ENCODE measurements at places on chromosomes 13 and 19. TPM values are rescaled to one million over a fixed set of nuclear protein-coding genes. Genes with fewer than 3 reads are reported as not detected.

KLF1 gene
- 0.57 TPM for total RNA-seq

GRCh38 chr13:63773476-63773875 lies 2357.8 kb upstream of the PCDH20 start:
- no peaks in the 10 kb centered on the region for H3K36me3 ChIP-seq
- H3K27me3 ChIP-seq = no peaks in the 10 kb centered on the region
- H3K4me1 ChIP-seq = peaks cover 18% of the 10 kb centered on the region
- H3K4me3 ChIP-seq = no peak overlapping the region

ZNF541 gene
- total RNA-seq = not detected

- H3K36me3 ChIP-seq = no peaks in the 10 kb centered on the region
- H3K4me1 ChIP-seq = peaks cover 26% of the 10 kb centered on the region
- no peak for DNase-seq
Observed at GRCh38 chr19:1901940-1902404, 3.2 kb upstream of the ADAT3 start.

PSG11 gene
- not detected for total RNA-seq

KLK11 gene
- not detected for total RNA-seq

DNA sequence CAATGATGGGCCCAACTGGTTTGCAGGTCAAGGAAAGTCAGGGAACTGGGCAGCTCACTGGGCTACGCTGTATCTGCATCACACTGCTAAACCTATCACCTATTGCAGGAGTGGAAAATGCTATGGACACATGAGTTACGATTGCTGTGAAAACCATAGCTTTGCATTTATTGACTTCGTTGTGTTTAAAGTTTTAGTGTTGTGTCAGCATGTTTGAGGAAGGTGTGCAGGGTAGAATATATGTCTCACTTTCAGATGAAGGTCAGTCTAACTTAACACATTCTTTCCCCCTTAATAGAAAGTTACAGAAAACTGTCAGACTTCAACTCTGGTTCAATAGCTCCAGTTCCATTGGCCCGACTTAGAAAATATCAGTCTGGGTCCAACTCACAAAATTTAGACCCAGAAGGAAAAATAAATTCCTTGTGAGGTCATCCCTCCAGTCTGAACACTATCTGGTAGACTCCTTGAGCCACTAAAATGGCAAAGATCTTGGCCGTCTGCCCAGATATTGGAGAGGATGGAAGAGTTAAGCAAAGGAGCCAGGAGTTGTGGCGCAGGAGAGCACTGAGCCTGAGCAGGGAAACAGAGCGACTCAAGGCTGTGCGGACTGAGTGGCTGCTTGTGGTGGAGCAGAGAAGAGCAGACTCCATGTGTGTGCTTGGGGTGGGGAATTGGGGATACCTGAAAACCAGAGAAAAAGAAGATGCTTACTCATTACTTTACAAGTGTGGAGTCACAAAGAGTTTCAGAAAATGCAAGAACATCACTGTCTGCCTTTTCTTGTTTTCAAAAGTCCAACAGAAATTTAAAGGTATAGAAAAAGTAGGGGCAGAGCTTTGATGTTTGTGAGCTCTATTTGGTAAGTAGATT lies 518.5 kb downstream of the FGF9 start:
- DNase-seq = peak; percentile 3
- no peaks in the 10 kb centered on the region for H3K4me1 ChIP-seq
- no peaks in the 10 kb centered on the region for H3K36me3 ChIP-seq
- H3K4me3 ChIP-seq = no peak overlapping the region

DNA sequence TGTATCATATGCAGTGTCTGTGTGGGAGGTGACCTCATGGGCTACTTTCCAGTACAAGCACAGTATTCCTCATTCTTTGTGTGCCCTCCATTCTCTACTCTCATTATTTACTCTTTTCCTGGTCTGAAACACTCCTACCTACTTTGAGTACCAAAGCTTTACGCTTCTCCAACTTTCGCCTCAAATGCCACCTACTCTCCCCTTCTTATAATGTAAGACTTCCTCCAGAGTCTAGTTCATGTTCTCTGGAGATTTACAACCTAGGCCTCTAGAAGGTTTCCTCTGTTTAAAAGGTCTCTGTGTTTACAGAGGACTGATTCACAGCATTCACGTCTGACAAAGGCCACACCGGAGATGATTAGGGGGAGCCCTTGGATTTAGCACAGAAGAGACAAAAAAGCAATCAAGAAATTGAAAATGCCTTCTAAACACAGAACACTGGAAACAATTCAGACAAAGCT lies 302.0 kb downstream of the KLF12 start:
- peak; percentile 60 for DNase-seq
- no peaks in the 10 kb centered on the region for H3K36me3 ChIP-seq
- peak overlapping the region; percentile 57 for H3K27ac ChIP-seq
- peaks cover 60% of the 10 kb centered on the region for H3K4me1 ChIP-seq
- no peak overlapping the region for H3K4me3 ChIP-seq

GRCh38 chr13:100513987-100514670 lies 74.5 kb downstream of the GGACT start:
- no peak overlapping the region for H3K4me3 ChIP-seq
- peak overlapping the region; percentile 80 for H3K27ac ChIP-seq
- H3K4me1 ChIP-seq = peaks cover 99% of the 10 kb centered on the region
- H3K36me3 ChIP-seq = no peaks in the 10 kb centered on the region
- H3K27me3 ChIP-seq = no peaks in the 10 kb centered on the region
- DNase-seq = peak; percentile 81

- peaks cover 9% of the 10 kb centered on the region for H3K4me1 ChIP-seq
- H3K27me3 ChIP-seq = no peaks in the 10 kb centered on the region
- H3K27ac ChIP-seq = no peak overlapping the region
- H3K4me3 ChIP-seq = no peak overlapping the region
Observed at GRCh38 chr13:73742982-73743381, 391.2 kb downstream of the KLF12 start.

DNA sequence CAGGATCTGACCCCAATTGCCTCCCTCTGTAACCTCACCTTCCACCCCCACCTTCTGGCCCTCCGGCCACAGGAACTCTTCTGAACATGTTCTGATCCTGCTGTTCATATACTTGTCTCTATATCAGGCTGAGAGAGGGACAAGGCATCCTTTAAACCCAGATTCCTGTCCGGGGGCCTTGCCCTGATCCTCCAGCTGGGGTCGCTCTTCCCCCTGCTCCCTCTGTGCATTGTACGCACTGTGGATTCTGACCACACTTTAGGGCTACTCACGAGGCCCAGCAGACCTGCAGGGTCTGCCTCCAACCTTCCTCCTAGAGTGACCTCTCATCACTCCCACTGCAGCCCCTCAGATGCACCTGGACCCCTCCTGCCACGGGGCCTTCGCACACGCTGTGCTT lies 269.3 kb downstream of the UQCRFS1 start:
- no peak overlapping the region for H3K27ac ChIP-seq
- no peaks in the 10 kb centered on the region for H3K36me3 ChIP-seq
- no peaks in the 10 kb centered on the region for H3K27me3 ChIP-seq
- H3K4me1 ChIP-seq = no peaks in the 10 kb centered on the region
- DNase-seq = no peak

ZNF284 gene
- 3.1 TPM for total RNA-seq

GRCh38 chr19:18710186-18710585 lies 26.7 kb downstream of the CRTC1 start:
- no peaks in the 10 kb centered on the region for H3K27me3 ChIP-seq
- H3K4me1 ChIP-seq = no peaks in the 10 kb centered on the region
- no peak overlapping the region for H3K4me3 ChIP-seq
- no peaks in the 10 kb centered on the region for H3K36me3 ChIP-seq
- DNase-seq = no peak

ZNF555 gene
- total RNA-seq = 4.8 TPM

- peak overlapping the region; percentile 99 for H3K27ac ChIP-seq
- H3K4me3 ChIP-seq = peak overlapping the region; percentile 90
- peaks cover 33% of the 10 kb centered on the region for H3K36me3 ChIP-seq
- peaks cover 8% of the 10 kb centered on the region for H3K4me1 ChIP-seq
- H3K27me3 ChIP-seq = no peaks in the 10 kb centered on the region
- DNase-seq = peak; percentile 15
Observed at GRCh38 chr19:41265395-41266153, 1.4 kb downstream of the HNRNPUL1 start.

DNA sequence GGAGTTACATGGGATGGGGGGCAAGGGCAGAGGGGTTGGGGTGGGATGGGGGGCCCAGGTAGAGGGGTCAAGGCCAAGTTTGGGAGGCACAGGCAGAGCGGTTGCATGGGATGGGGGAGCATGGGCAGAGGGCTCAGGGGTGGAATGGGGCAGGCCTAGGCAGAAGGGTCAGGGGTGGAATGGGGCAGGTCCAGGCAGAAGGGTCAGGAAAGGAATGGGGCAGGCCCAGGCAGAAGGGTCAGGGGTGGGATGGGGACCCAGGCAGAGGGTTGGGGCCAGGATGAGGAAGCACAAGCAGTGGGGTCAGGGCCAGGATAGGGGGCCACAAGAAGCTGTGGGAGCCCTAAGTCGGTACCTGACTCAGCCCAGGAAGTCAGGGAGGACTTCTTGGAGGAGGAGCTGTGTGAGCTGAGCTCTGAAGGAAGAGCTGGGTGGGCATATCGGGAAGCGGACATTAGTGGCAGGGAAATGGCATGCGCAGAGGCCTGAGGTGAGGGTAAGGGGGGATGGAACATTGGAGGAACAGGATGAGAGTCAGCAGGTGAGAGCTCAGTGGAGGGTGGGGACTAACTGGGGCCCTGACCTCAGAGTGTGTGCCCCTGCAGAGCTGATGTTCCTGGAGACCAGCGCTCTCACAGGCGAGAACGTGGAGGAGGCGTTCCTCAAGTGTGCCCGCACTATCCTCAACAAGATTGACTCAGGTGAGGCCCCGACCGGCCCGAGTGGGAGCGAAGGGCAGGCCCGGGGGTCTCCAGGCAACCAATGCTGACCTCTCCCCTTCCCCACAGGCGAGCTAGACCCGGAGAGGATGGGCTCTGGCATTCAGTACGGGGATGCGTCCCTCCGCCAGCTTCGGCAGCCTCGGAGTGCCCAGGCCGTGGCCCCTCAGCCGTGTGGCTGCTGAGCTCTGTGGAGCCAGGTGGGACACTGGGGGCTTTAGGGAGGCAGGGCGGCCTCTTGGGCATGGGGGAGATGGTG lies 8.3 kb downstream of the RAB4B start:
- no peaks in the 10 kb centered on the region for H3K36me3 ChIP-seq
- H3K27ac ChIP-seq = no peak overlapping the region
- DNase-seq = no peak
- no peaks in the 10 kb centered on the region for H3K4me1 ChIP-seq

GRCh38 chr13:111325941-111326620 lies 5.6 kb downstream of the TEX29 start:
- H3K36me3 ChIP-seq = no peaks in the 10 kb centered on the region
- H3K27me3 ChIP-seq = no peaks in the 10 kb centered on the region
- no peaks in the 10 kb centered on the region for H3K4me1 ChIP-seq
- H3K27ac ChIP-seq = no peak overlapping the region

- no peak overlapping the region for H3K27ac ChIP-seq
- peaks cover 6% of the 10 kb centered on the region for H3K36me3 ChIP-seq
- H3K27me3 ChIP-seq = no peaks in the 10 kb centered on the region
- no peaks in the 10 kb centered on the region for H3K4me1 ChIP-seq
Observed at GRCh38 chr19:1553415-1553814, 14.7 kb downstream of the MEX3D start.

SERPINE3 gene
- total RNA-seq = not detected

DNA sequence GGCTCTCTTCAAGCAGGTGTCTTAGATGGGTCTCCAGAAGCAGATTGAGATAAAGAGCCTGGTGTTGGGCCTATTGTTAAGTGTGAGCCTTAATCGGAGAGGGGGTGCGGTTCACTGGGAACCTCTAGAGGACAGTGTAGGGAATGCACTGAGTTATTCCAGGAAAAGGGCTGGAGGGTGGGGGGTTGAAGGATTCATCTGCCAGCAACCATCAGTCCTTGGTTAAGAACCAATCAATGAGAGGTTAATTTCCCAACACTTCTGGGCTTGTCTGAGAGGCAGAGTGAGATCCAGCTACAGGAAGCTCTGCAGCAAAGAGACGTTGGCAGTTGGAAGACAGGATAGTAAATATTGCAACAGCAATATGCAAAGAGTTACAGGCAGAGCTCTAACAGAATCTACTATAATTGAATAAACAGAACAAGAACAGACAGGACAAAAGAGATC lies 28.7 kb downstream of the CYP4F2 start:
- DNase-seq = peak; percentile 57
- no peaks in the 10 kb centered on the region for H3K4me1 ChIP-seq
- peaks cover 4% of the 10 kb centered on the region for H3K27me3 ChIP-seq
- H3K4me3 ChIP-seq = no peak overlapping the region
- H3K36me3 ChIP-seq = no peaks in the 10 kb centered on the region

GRCh38 chr19:29631450-29631849 lies 25.4 kb downstream of the POP4 start:
- no peak for DNase-seq
- H3K4me1 ChIP-seq = no peaks in the 10 kb centered on the region
- H3K27me3 ChIP-seq = no peaks in the 10 kb centered on the region
- no peak overlapping the region for H3K4me3 ChIP-seq

NLRP7 gene
- total RNA-seq = not detected

DNA sequence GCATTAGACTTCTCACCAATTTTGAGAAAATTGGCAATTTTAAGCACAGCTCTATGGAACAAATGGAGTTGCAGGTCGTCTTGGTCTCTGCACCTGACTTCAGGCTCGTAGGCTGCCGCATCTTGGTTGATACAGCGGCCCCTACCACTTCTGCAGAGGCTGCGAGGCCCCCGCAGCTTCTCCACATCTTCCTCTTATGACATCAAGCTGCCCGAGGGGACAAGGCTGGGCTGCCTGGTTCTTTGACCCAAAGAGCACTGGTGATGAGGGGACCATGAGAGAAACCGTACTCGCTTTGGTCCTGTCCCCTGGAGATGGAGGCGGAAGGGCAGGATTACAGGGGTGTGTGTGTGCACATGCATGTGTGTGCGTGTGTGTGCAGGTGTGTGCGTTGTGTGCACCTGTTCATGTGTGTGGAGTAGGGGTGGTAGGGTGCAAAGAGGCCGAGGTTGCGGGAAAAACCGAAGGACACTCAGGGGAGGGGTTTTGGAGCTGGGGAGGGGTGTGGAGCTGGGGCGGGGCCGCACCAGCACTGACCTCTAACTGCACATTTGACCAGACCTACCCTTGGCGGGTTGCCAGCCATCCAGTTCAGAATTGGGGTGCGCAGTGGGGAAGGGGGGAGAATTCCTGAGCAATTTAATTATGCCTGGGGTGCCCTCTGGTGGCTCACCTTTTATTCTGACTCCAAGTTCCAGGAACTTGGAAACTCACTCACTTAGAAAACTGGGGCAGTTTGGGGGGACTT lies 65.1 kb upstream of the ARHGEF7 start:
- H3K4me1 ChIP-seq = no peaks in the 10 kb centered on the region
- no peak overlapping the region for H3K27ac ChIP-seq
- no peak overlapping the region for H3K4me3 ChIP-seq
- H3K36me3 ChIP-seq = no peaks in the 10 kb centered on the region
- H3K27me3 ChIP-seq = peaks cover 2% of the 10 kb centered on the region
- DNase-seq = no peak

DNA sequence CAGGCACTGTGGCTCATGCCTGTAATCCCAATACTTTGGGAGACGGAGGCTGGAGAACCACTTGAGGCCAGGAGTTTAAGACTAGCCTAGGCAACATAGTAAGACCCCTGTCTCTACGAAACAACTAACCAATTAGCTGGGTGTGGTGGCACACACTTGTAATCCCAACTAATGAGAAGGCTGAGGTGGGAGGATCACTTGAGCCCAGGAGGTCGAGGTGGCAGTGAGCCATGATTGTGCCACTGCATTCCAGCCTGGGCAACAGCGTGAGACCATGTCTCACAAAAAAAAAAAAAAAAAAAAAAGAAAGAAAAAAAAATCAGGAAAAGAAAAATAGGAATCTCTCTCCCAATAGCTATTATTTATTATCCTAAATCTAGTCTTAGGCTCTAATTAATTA lies 56.8 kb upstream of the UBAC2 start:
- H3K36me3 ChIP-seq = no peaks in the 10 kb centered on the region
- no peak overlapping the region for H3K4me3 ChIP-seq
- H3K4me1 ChIP-seq = no peaks in the 10 kb centered on the region

Measured in A673 (cell line).